ENCODE measurements at places on chromosomes 12 and 14. TPM values are rescaled to one million over a fixed set of nuclear protein-coding genes. Genes with fewer than 3 reads are reported as not detected.

GRCh38 chr12:62683776-62684569 is 217.3 kb downstream of the MON2 start:
- peak overlapping the region; percentile 1 for H3K27ac ChIP-seq
- peak; percentile 30 for DNase-seq
- no peaks in the 10 kb centered on the region for H3K36me3 ChIP-seq

NPC2 gene
- polyA plus RNA-seq = 272 TPM

SLCO1A2 gene
- not detected for polyA plus RNA-seq

GPR132 gene
- polyA plus RNA-seq = 0.10 TPM
